AG08396 (cell line): ENCODE measurements at places on chromosomes 7 and 10.

- peak; percentile 32 for DNase-seq
Observed at GRCh38 chr10:26215935-26216584, 514 bp upstream of the GAD2 start.

- DNase-seq, result no peak
Observed at GRCh38 chr10:21326594-21327288, 198.7 kb downstream of the SKIDA1 start.

DNA sequence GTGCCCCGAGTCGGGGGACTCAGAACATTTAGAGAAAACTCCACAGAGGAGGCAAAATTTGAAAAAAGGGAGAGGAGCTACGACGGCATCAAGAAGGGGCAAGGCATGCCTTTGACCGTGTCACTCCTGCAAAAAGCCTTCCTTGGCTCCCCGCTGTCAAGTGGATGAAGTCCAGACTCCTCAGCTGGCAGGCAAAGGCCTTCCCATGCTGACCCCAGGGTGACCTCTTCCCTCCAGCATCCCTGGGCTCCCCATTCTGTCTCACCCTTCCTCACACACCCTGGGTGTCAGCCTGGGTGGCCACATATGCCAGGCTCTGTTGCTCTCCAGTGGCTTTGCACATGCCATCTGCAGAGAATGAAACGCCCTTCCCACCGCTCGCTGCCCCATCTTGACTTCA, 88.4 kb upstream of the ZMIZ1 start:
- DNase-seq, result no peak

- no peak for DNase-seq
Observed at GRCh38 chr10:80144696-80145131, 12.2 kb downstream of the PLAC9 start.

DNA sequence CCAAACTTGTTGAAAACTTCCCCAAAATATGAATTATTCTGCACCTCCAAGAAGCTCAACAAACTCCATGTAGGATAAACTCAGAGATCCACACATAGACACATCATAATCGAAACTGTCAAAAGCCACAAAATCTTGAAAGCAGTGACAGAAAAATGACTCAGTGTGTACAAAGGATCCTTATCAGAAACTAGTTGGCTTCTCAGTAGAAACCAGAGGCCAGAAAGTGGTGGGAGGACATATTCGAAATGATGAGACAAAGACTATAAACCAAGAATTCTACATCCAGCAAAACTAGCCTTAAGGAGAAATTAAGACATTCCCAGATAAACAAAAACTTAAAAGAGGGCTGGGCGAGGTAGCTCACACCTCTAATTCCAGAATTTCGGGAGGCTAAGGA, 38.5 kb downstream of the MCMBP start:
- DNase-seq, result no peak

DNA sequence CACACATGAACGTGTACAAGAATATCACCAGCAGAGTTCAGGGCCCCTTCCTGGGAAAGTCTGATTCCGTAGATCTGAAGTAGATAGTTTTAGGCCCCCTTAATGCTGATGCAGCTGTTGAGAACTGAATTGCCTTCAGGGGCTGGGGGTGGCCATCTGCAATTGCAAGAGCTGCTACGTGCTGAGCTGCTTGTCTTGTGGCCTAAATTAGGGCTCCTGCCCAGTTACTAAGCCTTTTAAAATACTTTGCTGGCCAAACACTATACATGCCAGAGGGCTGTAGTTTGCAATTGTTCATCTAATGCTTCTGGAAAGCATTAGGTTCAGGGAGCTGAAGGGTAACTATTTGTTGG, 71.7 kb downstream of the TMEM178B start:
- no peak for DNase-seq

GRCh38 chr7:5694912-5695726, 86.3 kb downstream of the RNF216 start:
- peak; percentile 47 for DNase-seq

DNA sequence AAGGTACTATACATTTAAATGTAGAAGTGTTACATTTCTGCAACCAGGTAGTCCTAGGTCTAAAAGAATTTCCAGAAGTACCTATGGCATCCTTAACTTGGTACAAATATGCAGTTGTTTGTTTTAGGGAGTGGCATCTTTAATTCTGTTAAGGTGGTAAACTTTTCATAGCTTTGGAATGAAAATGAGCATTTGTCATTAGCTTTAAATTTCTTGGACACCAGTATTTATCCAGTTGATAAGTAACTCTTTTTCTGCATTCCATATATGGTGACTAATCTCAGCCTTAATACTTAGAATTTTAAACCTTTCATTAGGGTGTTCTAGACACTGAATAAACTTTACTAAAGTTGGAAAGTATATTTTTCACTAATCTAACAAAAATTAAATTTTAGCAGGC, 10.8 kb downstream of the SLF2 start:
- DNase-seq, result no peak

DNA sequence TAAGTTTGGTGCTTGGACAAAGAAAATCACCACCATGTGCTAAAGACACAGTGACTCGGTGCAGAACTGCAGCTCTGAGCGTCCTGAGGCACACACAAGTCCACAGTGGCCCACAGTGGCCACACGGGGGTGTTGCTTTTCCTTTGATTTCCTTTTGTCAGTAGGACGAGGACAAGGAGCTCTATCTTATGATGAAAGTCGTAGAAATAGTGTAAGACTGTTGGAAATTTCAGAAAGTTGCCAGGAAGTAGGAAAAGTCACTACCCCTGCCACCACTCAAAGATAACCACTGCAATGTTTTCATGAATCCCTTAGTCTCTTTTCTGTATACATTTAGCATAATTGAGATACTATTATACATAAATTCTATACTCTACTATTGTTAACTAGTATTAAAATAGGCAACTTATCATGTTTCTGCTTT, 146.0 kb downstream of the TNS3 start:
- peak; percentile 69 for DNase-seq

DNA sequence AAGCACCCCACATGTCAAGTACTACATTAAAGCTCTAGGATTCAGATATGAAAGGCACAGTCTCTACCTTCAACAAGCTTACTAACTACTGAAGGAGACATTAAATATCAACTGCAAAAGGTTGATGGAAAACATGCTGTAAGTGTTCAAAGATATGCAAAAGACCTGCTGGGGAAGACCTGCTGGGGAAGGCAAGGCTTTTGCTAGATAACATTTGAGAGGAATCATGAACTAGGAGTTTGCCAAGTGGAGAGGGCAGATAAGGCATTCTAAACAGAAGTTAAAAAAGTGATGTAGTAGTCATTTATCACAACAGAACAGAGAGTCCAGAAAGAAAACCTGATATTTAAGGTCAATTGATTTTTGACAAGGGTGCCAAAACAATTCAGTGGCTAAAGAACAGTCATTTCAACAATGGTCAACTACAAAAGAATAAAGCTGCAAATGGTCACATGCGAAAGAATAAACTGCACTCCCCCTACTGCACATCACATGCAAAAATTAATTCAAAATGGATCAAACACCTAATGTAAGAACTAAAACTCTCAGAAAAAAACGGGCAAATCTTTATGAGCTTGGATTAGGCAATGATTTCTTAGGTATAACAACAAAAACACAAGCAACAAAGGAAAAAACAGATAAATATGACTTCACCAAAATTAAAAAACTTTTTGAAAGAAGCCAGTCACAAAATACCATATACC, 23.0 kb upstream of the MSS51 start:
- DNase-seq, result no peak

DNA sequence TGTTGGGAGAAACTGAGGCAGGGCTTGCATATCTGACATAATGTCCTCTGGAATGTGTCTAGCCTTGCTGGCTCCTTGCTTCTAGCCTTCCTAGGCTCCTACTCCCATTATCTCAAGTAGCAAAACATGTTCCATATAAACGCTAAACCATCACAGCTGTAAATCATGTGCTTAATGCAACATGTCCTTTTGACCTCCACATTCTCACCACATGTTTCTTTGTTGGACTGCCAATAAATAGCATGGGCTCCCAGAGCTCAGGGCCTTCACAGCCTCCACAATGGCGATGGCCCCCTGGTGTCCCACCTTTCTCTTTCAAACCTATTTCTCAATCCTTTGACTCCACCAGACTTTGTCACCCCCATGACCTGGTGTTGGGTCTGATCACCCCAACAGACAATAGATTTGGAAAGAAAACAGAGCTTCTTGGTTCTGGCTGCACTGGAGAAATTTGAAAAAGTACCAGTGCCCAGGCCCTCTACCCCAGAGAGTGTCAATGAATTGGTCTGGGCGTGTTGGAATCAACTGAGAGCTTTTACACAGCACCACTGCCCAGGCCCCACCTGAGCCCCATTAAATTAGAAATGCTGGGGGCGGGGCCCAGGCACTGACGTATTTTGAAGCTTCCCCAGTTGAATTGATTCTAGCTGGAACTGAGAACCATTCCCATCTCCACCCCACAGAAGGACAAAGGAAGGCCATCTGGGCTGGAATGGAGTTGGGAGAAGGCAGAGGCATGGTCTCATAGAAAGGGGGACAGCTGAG, 41.3 kb upstream of the GGCT start:
- no peak for DNase-seq

GRCh38 chr7:158782761-158783401, 46.4 kb downstream of the ESYT2 start:
- DNase-seq, result peak; percentile 56

- DNase-seq, result no peak
Observed at GRCh38 chr7:24760968-24761367, 3.7 kb upstream of the GSDME start.

DNA sequence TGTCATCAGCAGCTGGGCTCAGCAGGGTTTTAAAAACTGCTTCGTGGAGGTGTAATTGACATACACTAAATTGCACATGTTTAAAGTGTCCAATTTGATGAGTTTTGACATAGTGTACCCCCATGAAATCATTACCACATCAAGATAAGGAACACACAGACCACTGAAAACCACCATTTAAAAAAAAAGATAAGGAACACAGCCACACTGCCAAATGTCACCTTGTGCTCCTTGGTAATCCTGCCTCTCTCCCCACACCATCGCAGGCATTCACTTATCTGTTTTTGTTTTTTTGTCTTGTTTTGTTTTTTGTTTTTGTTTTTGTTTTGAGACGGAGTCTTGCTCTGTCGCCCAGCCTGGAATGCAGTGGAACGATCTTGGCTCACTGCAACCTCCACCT, 75.0 kb downstream of the NEURL1 start:
- DNase-seq, result no peak

DNA sequence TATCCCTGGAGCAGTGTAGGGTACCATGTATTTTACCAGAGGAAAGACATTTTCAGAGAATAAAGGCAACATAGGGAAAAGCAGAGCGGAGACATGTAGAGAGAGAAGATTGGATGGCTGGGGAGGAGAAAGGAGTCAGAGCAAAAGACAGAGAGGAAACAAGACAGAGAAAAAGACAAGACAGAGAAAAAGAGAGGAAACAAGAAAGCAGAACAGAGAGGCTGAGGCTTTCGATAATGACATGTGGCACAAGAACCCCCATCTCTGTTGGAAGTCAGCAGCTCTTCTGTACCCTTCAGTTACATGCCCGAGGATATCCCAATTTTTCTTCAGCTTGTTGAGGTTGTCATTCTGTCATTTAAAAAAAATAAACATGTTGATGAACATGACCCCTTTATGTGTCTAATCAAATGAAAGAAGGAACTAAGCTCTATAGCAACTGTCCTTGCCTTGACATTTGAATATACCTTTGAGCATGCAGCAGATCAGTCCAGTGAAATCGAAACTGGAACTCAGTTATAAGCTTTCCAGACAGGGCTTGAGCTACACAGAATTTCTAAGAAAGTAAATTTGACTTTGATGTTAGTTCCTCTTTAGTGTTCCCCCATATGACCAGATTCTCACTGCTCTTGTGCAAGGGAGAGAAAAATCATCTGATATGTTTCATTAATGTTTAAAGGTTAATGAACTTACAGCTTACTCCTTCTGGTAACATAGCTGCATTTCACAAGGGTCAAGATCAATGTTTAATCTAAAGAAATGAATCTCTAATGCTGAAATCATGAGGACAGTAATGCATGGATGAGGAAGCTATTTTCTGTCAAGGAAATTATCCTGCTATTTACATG, 75.1 kb upstream of the SP4 start:
- no peak for DNase-seq

GRCh38 chr7:20176578-20177242, 40.5 kb downstream of the MACC1 start:
- no peak for DNase-seq

DNA sequence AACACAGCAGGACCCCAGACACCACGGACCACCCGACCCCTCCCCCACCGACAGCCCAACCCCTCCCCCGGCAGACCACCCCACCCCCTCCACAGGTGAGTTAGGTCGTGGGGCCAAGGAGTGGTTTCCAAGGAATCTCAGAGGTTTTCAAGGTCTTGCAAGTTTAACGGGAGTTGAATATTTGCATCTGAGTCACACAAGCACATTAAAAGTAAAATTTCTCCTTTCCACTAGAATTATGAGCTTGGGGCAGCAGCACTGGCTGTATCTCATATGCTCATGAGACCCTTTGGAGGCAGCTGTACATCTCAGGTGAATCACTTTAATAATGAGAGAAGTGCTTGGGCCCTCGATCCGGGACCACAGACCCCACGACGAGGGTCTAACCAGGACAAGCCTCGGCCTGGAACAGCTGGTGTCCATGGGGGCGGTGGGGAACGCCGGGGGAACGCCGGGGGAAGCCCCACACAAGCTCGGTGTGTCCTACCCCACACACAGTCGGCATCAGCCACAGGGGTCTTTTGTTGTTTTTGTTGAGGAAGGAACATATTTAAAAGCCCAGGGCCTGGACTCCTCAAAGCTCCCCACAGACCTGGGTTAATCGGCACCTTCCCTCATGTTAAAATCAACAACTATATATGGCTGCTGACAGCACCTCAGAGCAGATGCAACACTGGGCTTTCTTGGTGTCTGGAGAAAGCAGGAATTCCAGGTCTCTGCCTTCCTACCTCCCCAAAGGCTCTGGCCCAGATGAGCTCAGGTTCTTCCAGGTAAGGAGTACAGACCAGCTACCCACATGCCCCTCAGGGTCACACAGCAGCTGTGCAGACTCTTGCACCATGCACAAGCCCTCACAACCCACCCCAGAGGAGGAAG, 130.3 kb downstream of the DIP2C start:
- DNase-seq, result no peak

- peak; percentile 27 for DNase-seq
Observed at GRCh38 chr10:121956111-121957061, 18.6 kb downstream of the NSMCE4A start.

- no peak for DNase-seq
Observed at GRCh38 chr10:26696786-26697162, 727 bp upstream of the PDSS1 start.

DNA sequence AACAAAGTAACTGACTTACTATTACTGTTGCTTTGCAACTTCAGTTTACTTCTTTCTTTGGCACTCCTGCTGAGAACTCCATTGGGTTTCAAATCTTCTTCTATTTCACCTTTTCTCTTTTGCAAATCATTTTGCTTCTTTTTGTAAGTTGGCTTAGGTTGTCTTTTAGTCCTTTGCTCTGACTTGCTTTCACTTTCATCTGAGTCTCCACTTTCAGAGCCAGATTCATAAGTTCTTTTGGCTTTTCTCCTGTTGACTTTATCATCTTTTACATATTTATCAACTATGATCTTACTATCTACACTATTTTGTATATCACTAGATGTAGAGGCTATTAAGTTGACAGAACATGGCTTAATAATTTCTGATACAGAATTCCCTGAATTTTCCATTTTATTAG, 73.4 kb downstream of the NRBF2 start:
- DNase-seq, result no peak
